ENCODE measurements at places on chromosomes 1 and 21. TPM values are rescaled to one million over a fixed set of nuclear protein-coding genes. Genes with fewer than 3 reads are reported as not detected.

DNA sequence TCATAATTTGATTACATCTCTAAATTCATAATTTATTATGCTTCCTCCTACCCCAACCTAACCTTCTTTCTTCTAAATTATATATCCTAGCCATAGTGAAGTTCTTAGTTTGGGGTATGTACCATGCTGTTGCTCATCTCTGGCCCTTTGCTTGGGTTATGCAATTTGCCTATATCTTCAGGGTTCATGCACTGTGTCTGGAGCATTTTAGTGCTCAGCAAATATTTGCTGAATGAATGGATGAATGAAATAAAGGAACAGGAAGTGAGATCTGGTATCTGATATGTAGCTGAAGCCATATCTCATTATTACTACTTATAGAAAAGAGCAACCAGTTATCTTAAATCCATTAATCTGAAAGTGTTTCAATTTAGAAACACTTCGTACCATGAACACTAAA is 137.6 kb downstream of the GPATCH2 start:
- H3K27me3 ChIP-seq = no peaks in the 10 kb centered on the region
- H3K36me3 ChIP-seq = peaks cover 23% of the 10 kb centered on the region
- H3K27ac ChIP-seq = no peak overlapping the region

- H3K4me1 ChIP-seq = peaks cover 96% of the 10 kb centered on the region
- H3K36me3 ChIP-seq = peaks cover 70% of the 10 kb centered on the region
- peak overlapping the region; percentile 96 for H3K27ac ChIP-seq
- DNase-seq = no peak
These were observed 38.5 kb downstream of the EIF2D start for GRCh38 chr1:206573762-206574161.

DNA sequence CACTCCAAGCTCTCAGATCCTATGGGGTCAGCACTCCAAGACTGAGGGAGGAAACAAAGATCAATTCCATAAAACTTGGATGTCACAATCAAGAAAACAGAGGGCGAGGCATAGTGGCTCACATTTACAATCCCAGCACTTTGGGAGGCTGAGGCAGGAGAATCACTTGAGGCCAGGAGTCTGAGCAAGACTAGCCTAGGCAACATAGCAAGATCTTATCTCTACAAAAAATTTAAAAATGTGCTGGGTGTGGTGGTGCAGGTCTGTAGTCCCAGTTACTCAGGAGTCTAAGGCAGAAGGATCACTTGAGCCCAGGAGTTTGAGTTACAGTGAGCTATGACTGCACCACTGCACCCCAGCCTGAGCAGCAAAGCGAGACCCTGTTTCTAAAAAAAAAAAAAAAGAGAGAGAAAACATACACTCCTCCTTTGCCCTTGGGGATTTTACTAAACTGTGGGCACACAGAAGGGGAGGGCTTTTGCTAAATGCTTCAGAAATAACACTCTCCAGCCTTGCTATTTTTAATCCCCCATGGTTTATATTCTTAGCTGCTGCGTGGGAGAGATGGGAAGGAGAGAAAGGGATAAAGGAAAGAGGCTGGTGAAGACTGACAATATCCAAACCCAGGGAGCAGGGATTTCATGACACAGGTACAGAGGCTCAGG is 18.1 kb downstream of the ARHGEF2 start:
- H3K27ac ChIP-seq = peak overlapping the region; percentile 85
- no peaks in the 10 kb centered on the region for H3K27me3 ChIP-seq
- H3K36me3 ChIP-seq = peaks cover 85% of the 10 kb centered on the region
- peaks cover 52% of the 10 kb centered on the region for H3K4me1 ChIP-seq
- DNase-seq = no peak

DNA sequence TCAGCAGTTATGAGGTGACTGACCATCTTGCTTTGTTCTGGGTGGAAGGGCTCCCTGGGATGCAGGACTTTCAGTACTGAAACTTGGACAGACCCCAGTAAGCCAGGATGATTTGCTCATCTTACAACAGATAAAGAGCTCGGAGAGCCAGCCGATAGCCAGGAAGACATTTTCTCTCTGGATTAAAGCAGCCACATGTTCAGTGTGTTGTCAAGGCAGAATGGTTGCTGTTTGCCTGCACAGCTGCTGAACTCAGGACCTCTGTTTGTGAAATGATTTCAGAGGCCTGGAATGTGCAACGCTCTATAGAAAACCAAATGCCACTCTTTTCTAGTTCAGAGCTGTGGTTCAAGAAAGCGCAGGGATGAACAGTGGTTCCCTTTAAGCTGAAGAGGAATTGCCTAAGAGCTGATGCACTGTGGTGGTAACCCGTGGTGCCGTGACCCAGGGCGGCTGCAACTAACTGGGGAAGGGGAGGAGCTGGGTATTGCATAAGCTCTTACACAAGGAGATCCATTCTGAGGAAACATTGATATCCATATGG is 40.7 kb downstream of the CASQ2 start:
- peaks cover 6% of the 10 kb centered on the region for H3K27me3 ChIP-seq
- H3K27ac ChIP-seq = no peak overlapping the region
- H3K4me1 ChIP-seq = no peaks in the 10 kb centered on the region
- DNase-seq = no peak

DNA sequence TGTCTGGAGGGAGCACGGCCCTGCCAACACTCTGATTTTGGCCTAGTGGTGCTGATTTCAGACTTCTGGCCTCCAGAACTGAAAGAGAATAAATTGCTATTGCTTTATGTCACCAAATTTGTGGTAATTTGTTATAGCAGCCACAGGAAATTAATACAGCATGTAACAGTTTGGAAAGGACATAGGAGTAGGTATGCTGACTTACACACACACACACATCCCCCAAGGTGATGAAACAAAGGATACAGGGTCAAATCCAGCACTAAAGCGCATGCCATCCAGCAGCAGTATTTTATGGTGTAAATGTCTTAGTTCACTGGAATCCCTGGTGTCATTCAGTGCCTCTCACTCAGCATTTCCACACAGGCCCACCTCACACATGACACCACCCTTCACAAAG is 72.2 kb upstream of the MAN1A2 start:
- H3K36me3 ChIP-seq = no peaks in the 10 kb centered on the region
- no peaks in the 10 kb centered on the region for H3K4me1 ChIP-seq
- H3K27me3 ChIP-seq = peaks cover 5% of the 10 kb centered on the region
- H3K4me3 ChIP-seq = no peak overlapping the region
- no peak for DNase-seq
- no peak overlapping the region for H3K27ac ChIP-seq

GRCh38 chr21:44752671-44753235 is 41.4 kb upstream of the TSPEAR start:
- no peaks in the 10 kb centered on the region for H3K36me3 ChIP-seq
- H3K27me3 ChIP-seq = peaks cover 15% of the 10 kb centered on the region
- no peaks in the 10 kb centered on the region for H3K4me1 ChIP-seq
- no peak overlapping the region for H3K4me3 ChIP-seq
- DNase-seq = no peak

DNA sequence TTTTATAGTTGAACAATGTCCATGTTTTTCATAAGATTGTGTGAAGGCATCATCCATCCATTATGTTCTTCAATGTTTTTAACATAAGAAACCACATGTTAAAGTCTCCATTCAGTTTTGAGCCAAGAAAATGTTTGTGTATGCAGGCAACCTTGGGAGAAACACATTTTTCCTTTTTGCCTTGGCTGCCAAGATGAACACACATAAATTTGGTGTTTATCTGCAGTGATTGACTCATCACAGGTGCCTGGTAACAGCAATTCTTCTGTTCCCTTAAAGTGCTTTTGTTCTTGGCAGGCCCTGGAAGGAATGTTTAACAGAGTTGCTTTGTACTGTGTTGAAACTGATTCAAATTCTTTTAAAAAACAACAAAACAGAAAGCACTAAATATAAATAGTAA is 709.9 kb upstream of the ADGRL4 start:
- no peak overlapping the region for H3K27ac ChIP-seq
- H3K36me3 ChIP-seq = no peaks in the 10 kb centered on the region
- H3K4me1 ChIP-seq = peaks cover 7% of the 10 kb centered on the region

GRCh38 chr1:1199141-1199960 is 7.0 kb downstream of the TNFRSF18 start:
- peak overlapping the region; percentile 44 for H3K4me3 ChIP-seq
- peaks cover 3% of the 10 kb centered on the region for H3K36me3 ChIP-seq
- no peak overlapping the region for H3K27ac ChIP-seq
- H3K4me1 ChIP-seq = peaks cover 10% of the 10 kb centered on the region

DNA sequence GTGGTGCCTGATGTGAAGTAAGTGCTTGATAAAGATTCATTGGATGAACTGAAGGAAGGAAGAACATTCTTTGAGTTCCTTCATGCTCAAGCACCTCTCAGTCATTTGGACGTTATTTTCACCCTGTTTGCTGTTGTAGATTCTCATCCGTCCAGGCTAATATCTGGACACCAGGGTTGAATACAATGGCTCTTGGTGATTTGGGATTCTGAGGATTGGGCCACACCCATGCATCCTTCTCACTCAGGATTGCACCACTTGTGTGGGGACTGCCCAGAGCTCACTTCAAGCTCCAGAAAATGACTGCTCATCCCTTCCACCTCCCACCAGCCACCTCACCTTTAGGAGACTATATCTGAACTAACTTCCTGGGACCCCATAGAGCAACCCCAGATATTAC is 117.1 kb upstream of the IPO9 start:
- H3K36me3 ChIP-seq = no peaks in the 10 kb centered on the region
- H3K27ac ChIP-seq = no peak overlapping the region
- H3K27me3 ChIP-seq = no peaks in the 10 kb centered on the region
- no peak overlapping the region for H3K4me3 ChIP-seq

DNA sequence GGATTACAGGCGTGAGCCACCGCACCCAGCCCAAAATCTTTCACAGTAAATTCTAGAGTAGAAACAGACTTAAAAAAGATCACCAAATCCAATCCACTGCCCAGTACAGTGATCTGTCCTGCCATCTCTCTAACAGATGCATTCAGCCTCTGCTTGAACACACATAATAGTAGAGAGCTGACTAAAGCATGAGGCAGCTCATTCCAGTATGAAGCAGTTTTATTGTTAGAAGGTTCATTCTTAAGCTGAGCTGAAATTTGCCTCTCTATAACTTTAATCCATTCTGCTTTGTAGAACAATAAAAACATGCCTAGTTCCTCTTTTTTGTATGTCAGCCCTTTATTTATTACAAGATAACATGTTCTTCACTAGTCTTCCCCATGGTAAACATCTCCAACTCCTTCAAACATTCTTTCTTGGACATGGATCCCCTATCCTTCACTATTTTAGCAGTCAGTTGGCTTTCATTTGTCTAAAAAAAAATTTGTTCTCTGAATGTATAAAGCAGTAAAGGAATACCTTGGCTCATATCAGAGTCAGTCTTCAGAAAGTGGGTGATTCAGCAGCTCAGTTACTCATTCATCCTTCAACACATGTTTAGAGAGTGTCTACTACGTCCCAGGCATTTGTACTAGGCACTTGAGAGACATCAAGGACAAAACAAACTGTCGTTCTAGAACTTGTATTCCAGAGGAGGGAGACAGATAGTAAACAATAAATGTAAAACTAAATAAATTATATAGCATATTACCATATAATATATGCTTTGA is 10.7 kb upstream of the PTBP2 start:
- peaks cover 2% of the 10 kb centered on the region for H3K27me3 ChIP-seq
- no peaks in the 10 kb centered on the region for H3K4me1 ChIP-seq
- no peaks in the 10 kb centered on the region for H3K36me3 ChIP-seq

- peak; percentile 45 for DNase-seq
- peak overlapping the region; percentile 78 for H3K27ac ChIP-seq
- H3K4me1 ChIP-seq = peaks cover 40% of the 10 kb centered on the region
- no peaks in the 10 kb centered on the region for H3K27me3 ChIP-seq
These were observed 14.2 kb downstream of the CAPN2 start for GRCh38 chr1:223726380-223727001.

DNA sequence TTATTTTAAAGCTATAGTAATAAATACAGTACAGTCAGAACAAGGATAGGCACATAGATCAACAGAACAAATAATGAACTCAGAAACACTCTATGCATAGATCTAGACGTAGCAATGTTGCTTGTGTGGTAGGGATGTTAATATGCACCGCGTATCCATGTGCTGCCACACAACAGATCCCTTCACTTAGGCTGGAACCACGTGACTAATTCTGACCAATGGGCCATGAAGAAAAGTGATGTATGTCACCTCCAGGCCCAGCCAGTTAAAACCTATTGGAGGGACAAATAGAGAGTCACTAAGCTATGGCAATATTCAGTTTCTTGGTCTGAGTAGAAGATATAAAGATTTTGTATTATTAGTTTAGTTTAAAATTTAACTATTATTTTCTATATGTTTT is 91.4 kb downstream of the ADAMTS1 start:
- H3K4me1 ChIP-seq = no peaks in the 10 kb centered on the region
- no peak for DNase-seq
- H3K27me3 ChIP-seq = no peaks in the 10 kb centered on the region
- no peak overlapping the region for H3K27ac ChIP-seq
- no peaks in the 10 kb centered on the region for H3K36me3 ChIP-seq

GRCh38 chr1:53060579-53060978 is 1.4 kb upstream of the PODN start:
- H3K36me3 ChIP-seq = no peaks in the 10 kb centered on the region
- peaks cover 5% of the 10 kb centered on the region for H3K4me1 ChIP-seq
- peaks cover 34% of the 10 kb centered on the region for H3K27me3 ChIP-seq

DNA sequence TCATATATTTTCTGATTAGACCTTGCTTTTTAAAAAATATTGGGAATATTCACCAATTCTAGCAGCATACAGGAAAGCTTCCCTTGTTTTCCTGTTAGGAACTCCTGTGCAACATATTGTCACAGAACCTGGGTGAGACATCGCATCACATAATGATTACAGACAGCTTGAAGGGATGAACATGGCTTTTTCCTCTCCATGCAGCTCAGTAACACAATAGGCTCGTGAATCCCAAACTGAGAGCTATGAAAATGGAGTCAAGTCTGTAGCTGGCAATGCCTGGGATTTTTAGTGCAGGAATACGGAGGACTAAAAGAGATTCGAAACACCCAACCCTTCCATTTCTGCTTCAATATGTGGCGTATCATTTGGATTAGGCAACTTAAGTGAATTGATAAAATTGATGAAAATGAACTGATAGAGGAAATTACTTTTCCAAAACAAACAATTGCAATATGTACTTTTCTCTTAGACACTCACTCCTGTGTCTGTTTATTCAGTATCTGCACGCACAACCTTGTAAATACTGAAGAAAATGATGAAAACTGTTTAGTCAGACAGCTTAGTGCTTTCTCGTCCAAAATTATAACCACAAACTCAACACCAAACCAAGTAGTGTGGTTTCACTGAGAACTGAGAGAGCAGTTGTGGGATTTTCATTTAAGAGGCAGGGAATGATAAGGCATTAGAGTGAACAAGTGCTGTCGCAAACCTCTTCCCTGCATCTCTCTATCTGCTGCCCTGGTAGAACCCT is 250.4 kb downstream of the PTBP2 start:
- no peaks in the 10 kb centered on the region for H3K4me1 ChIP-seq
- peaks cover 3% of the 10 kb centered on the region for H3K27me3 ChIP-seq
- DNase-seq = no peak
- no peaks in the 10 kb centered on the region for H3K36me3 ChIP-seq
- H3K4me3 ChIP-seq = no peak overlapping the region

- H3K36me3 ChIP-seq = peaks cover 2% of the 10 kb centered on the region
- no peak for DNase-seq
- H3K4me3 ChIP-seq = no peak overlapping the region
- H3K27me3 ChIP-seq = no peaks in the 10 kb centered on the region
- H3K27ac ChIP-seq = no peak overlapping the region
These were observed 64.2 kb downstream of the ACOT7 start for GRCh38 chr1:6329396-6329795.

LRIF1 gene
- 17.0 TPM for total RNA-seq

TMEM125 gene
- total RNA-seq = not detected

FAAH gene
- 5.1 TPM for total RNA-seq

C1orf105 gene
- not detected for total RNA-seq

OR2T11 gene
- total RNA-seq = 1.7 TPM

OBSCN gene
- 16.1 TPM for total RNA-seq

CD1B gene
- total RNA-seq = not detected

PAFAH2 gene
- 9.2 TPM for total RNA-seq

SLC6A17 gene
- total RNA-seq = not detected

FAM131C gene
- not detected for total RNA-seq

RAVER2 gene
- 1.2 TPM for total RNA-seq

KCNK1 gene
- not detected for total RNA-seq

ZNF687 gene
- 38.8 TPM for total RNA-seq

All from activated B cell treated with CpG ODN at 0.5 μM for 24 hours (primary cell).